HuH-7.5 (cell line): ENCODE measurements at places on chromosomes 3 and 15.
A peak's percentile ranks its signal among the peaks of the same experiment; 100 is the strongest.

DNA sequence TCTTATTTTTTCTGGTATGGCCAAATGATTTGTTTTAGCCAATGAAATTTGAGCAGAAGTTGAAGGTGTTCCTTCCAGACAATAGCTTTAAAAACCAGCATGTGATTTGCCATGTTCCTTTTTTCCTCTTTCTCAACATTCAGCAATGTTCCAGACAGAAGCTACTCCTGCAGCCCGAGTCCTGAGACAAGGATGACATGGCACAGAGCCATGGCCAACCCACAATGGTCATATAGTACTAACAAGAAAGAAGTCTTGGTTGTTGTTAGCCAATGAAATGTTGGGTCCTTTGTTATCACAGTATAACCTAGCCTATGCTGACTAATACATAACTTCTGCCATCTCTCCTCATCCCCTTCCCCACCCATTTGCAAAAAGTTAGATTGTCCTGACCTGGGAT, 211.1 kb upstream of the STT3B start:
- DNase-seq = no peak

DNA sequence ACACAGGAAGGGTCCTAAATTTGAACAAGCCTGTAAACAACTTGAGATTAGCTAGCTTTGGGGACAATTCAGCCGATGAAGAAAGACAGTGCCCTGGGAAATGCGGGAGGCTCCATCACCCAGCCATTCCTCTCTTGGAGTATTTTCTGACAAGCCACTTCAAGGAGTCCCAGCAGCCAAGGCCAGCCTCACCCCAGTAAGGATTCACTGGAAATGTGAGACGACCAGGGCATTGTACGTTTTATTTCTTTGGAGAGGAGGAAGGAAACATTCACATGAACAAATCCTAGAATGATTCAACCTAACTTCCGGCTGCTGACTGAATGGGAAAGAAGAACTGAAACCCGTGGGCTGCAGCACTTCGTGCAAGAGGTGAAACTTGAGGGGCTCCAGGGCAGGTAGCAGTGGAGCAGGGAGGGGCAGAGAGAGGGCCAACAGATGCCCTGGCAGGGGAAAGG, 116.4 kb upstream of the ARHGEF3 start:
- DNase-seq = no peak

DNA sequence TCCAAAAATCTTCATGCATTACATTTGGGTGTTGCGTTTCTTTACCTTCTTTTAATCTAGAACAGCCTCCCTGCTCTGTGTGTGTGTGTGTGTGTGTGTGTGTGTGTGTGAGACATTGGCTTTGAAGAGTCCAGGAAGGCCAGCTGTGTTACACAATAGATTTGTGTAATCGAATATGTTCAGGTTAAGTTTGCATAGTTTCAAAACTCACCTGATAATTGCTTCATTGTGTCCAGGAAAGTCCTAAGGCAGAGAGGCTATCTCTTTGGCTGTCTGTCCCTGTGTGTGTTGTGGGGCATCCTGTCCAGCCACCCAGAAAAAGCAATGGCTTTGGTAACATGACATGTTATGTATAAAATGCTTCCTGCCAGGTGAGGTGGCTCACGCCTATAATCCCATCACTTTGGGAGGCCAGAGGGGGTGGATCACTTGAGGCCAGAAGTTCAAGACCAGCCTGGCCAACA, 37.5 kb downstream of the ZNF710 start:
- peak; percentile 78 for DNase-seq

DNA sequence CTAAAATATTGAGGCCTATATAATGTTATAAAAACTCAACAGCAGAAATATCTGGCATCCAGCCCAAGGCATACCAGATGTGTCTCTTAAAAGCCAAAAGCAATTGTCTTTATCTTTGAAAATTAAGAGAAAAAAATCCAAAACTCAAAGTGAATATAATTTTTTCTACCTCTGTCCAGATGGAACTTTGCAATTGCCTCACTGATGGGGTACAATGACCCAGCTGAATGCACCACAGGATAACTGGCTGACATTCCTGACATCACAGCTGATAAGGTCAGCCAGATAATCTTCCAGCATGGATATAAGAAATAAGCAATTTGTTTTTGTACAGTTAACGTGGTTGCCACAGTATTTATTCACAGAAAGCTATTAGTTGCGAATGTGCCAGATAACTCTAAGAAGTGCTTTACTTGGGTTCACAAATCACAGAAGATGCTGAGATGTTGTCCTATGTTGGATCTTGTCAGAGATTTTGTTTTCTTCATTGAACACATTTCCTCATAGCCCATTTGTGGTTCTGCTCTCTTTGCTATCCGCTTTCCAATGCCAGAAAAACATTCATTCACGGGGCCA, 566.9 kb upstream of the CCDC54 start:
- no peak for DNase-seq

GRCh38 chr3:142022381-142022780, 127.0 kb downstream of the TFDP2 start:
- DNase-seq = no peak

- DNase-seq = no peak
Measured at GRCh38 chr3:190618330-190619030, 104.6 kb downstream of the IL1RAP start.

GRCh38 chr3:18634461-18634860, 209.3 kb upstream of the SATB1 start:
- no peak for DNase-seq

DNA sequence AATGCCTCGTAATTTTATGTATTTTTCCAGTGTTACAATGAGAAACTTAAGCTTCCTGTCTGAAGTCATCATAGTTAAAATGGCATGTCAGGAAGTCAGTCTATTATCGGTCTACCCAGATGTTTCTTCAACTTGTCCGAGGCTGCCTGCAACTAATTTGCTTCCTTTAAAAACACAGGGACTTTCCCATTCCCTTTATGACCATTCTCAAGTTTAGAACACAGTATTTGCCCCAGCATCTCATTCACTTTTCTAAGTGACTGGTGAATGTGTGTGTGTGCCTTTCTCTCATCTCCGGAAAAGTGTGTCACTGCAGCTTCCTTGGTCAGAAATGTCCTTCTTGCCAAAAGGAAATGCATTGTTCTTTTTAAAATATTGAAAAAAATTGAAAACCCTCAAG, 466.6 kb downstream of the RAP2B start:
- no peak for DNase-seq

GRCh38 chr3:196341137-196341536, 2.9 kb upstream of the TM4SF19 start:
- DNase-seq = no peak

DNA sequence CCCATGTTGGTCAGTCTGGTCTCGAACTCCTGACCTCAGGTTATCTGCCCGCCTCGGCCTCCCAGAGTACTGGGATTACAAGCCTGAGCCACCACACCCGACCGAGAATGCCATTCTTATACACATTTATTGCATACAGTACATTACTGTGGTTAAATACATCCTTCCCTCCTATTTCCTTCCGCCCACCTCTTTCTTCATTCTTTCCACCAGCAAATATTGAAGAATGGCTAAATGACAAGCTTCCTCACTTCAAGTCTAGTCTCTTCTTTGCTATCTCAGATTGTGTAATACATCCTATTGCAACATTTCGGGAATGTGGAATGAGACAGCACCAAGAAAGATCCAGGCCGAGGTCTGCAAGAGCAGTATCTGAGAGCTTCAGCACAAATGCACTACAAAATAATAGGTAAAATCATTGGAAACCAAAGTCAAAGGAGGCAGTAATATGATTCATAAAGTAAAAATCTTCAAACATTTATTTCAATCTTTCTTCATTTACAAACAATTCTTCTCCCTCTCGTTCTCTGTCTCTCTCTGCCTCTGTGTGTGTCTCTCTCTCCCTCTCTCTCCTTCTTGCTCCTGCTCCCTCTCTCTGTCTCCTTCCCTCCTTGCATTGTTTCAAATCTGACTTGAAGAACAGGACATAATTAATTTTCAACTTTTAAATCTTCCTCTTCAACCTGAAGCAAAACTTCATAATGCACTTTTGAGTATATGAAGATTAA, 94.7 kb upstream of the TGFBR2 start:
- peak; percentile 35 for DNase-seq

GRCh38 chr15:39934397-39935071, 619 bp downstream of the EIF2AK4 start:
- DNase-seq = no peak

- DNase-seq = no peak
Measured at GRCh38 chr15:94186770-94187331, 44.5 kb upstream of the MCTP2 start.

- no peak for DNase-seq
Measured at GRCh38 chr3:108181172-108181571, 41.1 kb downstream of the IFT57 start.

- DNase-seq = peak; percentile 9
Measured at GRCh38 chr3:97265237-97266005, 451.0 kb downstream of the EPHA6 start.

- DNase-seq = no peak
Measured at GRCh38 chr15:73660455-73660854, 23.7 kb upstream of the CD276 start.

DNA sequence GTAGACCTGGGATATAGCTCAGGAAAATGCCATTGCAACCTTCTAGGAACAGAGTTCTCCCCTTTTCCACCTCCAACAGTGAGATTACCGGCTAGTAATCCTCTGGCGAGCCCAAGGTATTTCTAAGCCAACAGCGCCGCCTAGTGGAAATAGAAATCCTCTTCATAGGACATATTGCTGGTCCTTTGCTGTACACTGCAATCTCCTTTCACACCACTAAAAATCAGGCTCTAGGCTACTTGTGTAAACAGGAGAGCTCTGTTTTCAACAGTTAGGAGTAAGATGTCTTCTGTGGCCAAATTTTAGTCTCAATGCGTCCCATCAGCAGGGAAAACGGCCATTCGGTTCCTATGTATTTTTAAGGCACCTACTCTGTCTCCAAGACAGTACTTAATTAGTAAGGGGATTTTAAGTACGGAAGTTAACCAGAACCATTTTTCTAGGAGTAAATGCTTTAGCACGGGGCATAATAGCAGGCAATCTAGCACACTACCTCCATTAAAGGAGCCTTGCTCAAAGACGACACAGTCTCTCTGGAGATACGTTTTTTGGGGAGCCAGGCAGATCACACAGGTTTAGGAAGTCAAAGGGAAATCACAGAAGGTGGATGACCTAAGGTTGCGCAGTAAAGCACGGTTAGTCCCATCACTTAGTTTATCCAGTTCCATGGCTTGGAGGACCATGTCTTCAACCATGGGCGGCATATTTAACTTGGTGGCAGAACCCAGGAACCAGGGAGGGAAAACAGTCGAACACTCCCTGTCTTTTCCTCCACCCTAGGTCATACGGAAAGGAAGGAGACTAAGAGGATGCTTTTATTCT, 43.8 kb downstream of the NCEH1 start:
- DNase-seq = peak; percentile 34

- DNase-seq = no peak
Measured at GRCh38 chr3:40532252-40532651, 7.5 kb downstream of the ZNF621 start.

GRCh38 chr3:140529096-140529495, 148.8 kb upstream of the TRIM42 start:
- DNase-seq = no peak

DNA sequence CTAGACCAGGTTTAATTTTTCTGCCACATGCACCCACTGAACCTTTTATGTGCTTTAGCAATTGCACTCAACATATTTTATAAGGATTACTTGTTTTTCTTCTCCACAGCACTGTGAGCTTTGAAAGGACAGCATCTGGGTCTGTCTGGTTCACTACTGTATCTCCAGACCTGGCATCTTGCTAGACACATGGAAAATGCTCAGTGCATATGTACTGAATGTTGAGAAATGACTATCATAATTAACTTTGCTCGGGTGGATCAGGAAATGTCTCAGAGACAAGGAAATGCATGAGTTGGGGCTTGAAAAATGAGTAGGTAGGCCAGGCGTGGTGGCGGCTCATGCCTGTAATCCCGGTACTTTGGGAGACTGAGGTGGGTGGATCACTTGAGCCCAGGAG, 40.2 kb downstream of the DOCK3 start:
- DNase-seq = no peak

GRCh38 chr3:25592510-25592968, 72.2 kb downstream of the TOP2B start:
- DNase-seq = no peak

- no peak for DNase-seq
Measured at GRCh38 chr15:90915216-90915807, 12.2 kb downstream of the MAN2A2 start.

- DNase-seq = no peak
Measured at GRCh38 chr3:11551036-11551435, 92.7 kb downstream of the VGLL4 start.

DNA sequence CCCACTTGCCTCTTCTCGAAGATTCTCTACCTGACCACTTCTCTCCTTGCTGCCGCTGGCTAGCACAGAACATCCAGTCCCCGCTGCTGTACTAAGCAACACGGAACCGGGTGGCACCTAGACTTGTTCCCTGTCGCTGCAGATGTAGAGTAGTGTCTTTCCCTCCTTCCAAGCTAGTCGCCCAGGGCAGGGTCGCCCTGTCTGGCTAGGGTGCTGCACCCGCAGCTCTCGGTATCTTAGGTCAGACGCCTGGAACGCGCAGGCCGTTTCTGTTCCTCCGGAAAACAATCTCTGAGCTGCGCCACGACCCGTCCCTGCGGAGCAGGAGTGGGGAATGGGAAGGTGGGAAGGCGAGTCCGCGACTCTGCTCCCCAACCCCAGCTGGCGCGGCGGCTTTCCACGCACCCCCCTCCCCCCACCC, 758 bp upstream of the SNX33 start:
- DNase-seq = peak; percentile 67

DNA sequence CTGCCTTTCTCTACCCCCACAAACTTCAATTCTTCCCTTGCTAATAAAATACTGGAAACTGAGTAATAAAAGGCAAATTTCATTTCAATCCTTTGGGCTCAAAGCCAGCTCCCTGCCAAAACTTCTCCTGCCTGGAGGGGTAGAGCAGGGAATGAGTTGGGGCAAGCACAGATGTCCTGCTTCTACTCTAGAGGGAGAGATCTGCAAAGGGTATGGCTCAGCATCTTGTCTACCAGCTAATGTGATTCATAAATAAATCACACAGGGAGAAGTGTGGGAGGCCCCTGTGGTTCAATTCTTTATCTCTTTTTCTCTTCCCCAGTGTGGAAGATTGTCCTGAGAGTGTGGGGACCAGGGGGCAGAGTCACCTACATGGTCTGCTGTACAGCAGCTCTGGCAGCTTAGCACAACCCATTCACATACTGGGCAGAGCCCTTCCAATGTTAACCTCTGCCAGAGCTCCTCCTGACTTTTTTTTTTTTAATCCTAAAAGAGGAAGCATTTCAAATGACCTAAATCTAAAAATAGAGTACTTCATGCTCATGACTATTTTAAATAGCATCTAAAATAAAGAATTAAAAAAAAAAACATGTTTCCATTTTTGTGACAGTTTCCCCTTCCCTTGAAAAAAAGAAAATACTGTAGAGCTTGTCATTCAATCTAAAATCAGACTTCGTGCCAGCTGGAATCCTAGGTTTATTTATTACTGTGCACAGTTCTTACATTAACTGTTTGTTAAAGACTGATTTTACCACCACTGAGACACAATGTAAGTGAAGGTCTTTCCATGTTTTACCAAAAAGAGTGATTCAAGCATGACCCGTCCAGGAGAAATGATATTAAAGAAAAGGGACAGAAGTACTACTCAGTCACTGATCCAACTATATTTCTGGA, 1083.7 kb upstream of the CFAP20DC start:
- no peak for DNase-seq
